ENCODE measurements at places on chromosomes 3 and 15.

GRCh38 chr15:47673232-47673761 is 44.0 kb upstream of the SEMA6D start:
- no peak for DNase-seq

- DNase-seq: no peak
Observed at GRCh38 chr3:54087581-54088410, 34.6 kb upstream of the CACNA2D3 start.

- DNase-seq: no peak
Observed at GRCh38 chr3:39106281-39106811, 1.1 kb downstream of the GORASP1 start.

DNA sequence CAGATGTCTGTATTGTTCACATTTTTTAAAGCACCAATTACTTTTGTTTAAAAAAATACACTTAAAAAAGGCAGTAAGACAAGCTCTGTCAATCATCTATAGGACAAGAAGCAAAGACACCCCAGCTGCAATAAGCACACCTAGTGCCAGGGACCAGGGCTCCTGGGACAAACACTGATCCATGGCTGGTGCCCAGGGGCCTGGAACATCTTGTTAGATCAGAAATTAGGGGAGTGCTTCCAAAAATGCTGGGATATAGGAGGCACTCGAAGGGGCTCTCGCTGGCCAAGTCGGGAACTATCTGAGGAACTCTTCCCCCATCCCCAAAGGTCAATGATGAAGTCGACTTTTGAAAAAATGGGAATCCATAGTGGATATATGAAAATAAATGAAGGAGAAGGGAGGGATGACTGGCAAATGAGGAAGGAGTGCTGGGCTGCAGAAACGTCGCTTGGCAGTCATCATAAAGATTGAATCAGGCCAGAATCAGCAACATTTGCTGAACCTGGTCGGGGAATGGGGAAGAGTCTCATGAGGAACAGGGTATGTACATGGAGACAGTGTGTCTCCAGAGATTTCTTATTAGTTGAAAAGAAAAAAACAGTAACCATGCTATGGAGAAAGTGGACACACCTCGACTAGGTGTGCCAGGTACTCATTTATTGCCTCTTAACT is 28.5 kb downstream of the TSPAN3 start:
- no peak for DNase-seq
